ENCODE measurements at places on chromosomes 11 and 22.

GRCh38 chr22:46856661-46857060 is 94.2 kb downstream of the TBC1D22A start:
- DNase-seq: no peak

DNA sequence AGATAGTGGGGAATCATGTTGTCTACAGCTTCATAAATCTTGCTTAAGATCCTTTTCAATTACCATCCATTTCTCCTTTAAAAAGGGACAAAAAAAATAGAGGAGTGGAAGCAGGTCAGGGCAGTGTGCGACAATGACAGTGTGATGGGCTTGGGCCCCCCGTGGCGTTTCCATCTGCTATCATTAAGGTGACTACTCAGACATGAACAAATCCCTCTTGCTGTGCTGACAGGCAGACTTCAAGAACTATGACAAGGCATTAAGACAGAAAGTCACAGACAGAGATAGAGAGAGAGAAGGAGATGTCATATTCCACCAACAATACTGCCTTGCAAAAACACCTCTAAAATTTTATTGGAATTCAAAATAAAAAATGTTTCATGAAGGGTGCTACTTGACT is 263.2 kb downstream of the DCDC1 start:
- no peak for DNase-seq

DNA sequence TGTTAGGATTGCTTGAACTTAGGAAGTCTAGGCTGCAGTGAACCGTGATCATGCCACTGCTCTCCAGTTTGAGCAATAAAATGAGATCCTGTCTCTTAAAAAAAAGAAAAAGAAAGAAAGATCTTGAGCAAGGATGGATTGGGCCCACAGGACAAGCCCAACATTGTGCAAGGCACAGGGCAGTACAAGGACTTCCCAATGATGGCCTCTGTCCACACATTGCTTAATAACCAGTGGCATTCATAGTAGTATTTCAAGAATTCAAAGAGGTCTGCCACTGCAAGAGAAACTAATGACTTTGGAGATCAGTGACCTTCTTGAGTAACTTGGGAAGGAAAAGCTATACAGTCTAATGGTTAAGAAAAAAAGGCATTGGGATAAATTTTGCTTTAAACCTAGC is 44.6 kb downstream of the SEZ6L start:
- no peak for DNase-seq

GRCh38 chr11:17347676-17348075 is 3.9 kb upstream of the NCR3LG1 start:
- no peak for DNase-seq

DNA sequence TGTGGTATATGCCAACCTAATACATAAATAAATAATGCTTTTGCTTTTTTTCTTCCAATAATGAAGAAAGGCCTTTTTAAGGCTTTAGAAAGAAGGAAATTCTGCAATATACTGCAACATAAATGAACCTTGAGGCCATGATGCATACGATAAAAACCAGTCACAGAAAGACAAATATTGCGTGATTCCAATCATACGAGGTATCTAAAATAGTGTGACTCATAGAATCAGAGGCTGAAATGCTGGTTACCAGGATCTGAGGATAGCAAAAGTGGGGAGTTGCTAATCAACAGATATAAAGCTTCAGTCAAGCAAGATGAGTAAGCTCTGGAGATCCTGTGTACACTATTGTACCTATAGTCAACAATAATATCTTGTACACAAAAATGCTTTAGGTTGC is 24.2 kb downstream of the MS4A6A start:
- DNase-seq: no peak

DNA sequence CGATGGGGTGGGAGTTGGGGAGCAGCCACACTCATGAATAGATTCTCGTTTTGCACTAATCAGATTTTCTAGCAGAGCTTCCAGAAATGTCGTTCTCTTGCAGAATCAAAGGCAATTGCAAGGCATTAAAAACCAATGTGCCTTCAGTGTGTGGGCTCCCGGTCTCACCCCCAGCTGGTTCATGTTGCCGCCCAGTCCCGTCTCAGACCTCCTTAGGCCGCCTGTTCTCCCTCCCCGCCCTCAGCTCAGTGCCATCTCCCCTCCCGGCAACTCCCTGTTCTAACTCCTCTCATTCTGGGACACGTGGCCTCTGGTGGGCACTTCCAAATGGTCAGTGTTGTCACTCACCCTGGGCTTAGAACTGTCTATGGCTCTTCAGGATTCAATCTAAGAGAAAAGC is 42.5 kb upstream of the SMIM38 start:
- no peak for DNase-seq

DNA sequence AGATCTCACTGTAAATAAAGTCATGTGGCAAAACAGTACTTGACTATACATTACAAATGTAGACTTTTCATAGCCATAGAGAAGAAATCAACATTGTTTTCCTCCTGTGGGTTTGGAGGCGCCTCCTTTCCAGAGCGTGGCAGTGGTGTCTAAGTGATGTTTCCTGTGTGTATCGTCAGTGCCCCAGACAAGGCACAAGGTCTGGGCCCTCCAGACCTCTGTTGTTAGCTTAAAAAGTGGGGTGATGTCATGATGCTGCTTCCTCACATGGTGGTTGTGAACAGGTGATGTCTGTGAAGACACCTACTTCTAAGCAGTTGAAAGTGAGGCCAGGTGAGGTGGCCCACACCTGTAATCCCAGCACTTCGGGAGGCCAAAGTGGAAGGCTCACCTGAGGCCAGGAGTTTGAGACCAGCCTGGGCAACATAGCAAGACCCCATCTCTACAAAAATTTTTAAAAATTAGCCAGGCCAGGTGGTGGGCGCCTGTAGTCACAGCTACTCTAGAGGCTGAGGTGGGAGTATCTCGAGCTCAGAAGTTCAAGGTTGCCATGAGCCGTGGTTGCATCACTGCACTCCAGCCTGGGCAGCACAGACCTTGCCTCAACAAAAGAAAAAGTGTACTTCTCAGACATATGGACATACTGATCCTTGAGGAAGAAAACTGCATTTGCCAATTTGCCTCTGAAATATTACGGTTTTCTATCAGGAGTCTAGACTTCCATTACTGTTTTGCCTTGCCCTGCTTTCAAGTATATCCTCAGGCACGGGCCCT is 15.7 kb downstream of the NUP50 start:
- DNase-seq: no peak

- no peak for DNase-seq
Measured at GRCh38 chr22:49433717-49434611, 393.7 kb downstream of the BRD1 start.

DNA sequence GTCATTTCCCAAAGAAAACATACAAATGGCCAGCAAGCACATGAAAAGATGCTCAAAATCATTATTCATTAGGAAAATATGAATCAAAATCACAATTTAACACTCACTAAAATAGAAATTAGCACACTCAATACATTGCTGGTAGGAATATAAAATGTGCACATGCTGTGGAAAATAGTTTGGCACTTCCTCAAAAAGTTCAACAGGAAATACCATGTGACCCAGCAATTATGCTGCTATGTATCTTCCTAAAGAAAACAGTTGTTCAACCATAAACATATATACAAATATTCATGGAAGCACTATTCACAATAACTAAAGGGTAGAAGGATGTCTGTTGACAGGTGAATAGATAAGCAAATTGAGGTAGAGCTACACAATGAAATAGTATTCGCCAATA is 187.3 kb upstream of the SOX6 start:
- DNase-seq: no peak

DNA sequence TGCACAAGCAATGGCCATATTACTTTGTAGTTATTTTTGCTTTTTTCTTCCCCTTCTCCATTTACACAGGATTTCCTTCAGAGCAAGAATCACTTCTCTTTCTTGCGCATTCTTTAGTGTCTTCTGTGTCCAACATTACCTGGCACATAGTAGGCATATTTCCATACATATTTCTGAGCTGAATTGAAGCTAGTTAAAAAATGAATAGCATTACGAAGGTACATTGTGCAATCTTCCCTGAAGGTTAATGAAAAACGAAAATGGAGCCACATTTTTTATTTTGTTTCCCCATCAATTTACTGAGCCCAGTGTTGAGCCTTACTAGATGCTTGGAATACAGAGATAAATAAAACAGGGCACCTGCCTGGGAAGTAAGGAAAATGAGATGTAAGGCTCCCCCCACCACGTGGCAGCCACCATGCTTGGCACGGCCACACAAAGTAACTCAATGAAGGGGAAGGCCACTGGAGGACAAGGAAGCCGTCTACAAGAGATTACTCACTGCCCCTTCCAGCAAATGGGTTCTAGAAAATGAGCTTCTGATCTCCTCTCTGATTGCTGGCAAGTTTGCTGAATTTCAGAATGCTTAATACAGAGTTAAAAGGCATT is 381.9 kb downstream of the LARGE1 start:
- DNase-seq: no peak

- DNase-seq: no peak
Measured at GRCh38 chr11:94933223-94934130, 39.9 kb downstream of the CWC15 start.

DNA sequence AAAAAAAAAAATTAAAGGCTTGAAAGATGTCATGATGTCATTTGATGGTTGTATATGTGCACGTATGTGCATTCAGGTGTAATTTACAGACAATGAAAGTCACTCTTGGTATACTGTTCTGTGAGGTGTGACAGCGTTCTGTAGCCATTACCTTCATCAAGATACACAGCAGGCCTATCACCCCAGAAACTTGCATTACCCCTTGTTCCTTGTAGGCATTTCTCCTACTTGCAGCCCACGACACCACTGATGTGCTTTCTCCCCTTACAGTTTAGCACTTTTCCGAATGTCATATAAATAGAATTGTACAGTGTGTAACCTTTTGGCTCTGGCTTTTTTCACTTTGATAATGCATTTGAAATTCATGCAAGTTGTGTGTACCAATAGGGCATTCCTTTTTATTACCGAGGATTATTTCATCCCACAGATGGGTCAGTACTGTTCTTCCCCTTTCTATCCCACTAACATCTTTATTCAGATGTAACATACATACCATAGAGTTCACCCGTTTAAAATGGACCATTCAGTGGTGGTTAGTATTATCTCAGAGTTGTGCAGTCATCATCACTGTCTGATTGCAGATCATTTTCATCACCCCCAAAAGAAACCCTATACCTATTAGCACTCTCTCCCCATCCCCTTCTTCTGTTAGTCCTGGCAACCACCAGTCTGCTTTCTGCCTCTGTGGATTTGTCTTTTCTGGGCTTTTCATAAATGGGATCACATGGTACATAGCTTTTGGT is 30.3 kb downstream of the BCR start:
- no peak for DNase-seq

GRCh38 chr11:78365381-78365792 is 52.2 kb downstream of the GAB2 start:
- no peak for DNase-seq

DNA sequence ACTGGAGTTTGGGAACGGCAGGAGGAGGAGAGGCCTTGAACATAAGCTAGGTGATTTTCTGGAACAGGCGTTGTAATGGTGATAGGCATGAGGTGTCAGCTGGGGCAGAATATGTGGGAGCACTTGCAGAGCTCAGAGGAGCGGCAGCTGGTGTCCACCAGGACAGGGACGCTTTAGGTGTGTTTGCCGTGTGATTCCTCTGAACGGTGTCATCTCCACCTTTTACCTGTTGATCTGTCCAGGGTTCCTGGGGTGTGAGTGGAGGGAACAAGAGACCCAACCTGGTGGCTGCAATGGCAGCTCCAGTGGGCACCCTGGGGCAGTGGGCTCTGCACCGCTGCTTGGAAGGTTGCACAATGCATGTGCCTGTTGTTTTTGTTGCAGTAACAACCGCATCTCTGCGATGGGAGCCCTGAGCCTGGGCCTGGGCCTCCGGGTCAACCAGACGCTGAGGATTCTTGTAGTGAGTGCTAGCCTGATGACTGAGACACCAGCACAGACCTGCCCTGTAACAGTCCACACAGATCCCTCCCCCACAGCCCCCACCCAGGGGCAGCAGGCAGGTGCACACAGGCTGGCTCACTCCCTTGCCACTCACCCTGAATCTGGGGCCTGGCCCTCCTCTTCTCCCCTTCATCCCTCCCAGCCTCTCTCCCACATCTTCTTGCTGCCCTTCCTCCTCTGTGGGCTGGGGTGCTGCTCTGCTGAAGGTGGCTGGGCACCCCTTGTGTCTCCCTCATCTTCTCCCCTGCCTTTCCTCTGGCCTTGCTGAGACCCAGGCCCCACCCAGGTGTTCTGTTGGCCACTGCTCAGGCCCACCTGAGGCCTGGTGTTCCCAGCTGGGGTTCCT is 9.2 kb downstream of the LRRC74B start:
- no peak for DNase-seq

GRCh38 chr11:2273771-2274170 is 3.4 kb upstream of the ASCL2 start:
- DNase-seq: no peak

GRCh38 chr11:67522844-67523555 is at the start of gene CABP2:
Gene CABP2, minus strand, starts transcription at chr11:67523446. Its CDS starts 120 bp downstream, at chr11:67523326.
- DNase-seq: no peak

DNA sequence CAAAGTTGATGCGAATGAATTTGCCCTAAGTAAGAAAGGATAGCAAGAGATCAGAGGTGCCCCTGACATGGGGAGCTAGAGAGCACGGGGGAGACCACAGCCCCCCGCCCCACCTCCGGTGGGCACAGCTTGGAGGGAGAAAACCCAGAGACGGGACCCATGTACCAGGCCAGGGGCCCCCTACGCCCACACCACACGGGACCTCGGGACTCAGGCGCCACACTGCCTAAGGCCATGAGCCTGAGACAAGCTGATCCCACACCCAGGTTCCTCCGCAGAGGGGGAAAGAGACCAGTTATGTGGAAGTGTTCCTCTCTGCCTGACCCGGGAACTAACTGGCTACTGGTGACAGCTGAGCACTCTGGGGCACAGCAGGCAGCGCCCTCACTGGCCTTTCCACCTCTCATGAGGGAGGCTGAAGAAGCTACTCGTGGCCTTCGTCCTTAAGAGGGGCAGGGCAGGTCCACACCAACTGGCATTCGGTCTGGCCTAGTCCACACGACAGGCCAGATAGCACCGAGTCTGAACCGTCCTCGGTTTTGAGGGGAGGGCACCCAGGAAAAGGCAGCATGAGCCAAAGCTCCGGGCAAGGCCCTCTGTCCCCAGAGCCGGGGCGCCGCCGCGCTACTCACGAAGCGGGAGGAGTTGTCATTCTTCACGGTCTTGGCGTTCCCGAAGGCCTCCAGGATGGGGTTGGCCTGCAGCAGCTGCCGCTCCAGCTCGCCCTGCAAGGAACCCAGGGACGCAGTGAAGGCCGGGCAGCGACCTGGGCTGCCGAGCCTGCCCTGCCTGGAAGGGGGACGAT is 65.8 kb downstream of the MYH9 start:
- DNase-seq: no peak

- DNase-seq: no peak
Measured at GRCh38 chr11:86620891-86621521, 51.4 kb downstream of the ME3 start.

GRCh38 chr22:47218671-47219070 is 456.2 kb downstream of the TBC1D22A start:
- DNase-seq: no peak

GRCh38 chr11:108973402-108974162 is 308.7 kb downstream of the DDX10 start:
- no peak for DNase-seq

DNA sequence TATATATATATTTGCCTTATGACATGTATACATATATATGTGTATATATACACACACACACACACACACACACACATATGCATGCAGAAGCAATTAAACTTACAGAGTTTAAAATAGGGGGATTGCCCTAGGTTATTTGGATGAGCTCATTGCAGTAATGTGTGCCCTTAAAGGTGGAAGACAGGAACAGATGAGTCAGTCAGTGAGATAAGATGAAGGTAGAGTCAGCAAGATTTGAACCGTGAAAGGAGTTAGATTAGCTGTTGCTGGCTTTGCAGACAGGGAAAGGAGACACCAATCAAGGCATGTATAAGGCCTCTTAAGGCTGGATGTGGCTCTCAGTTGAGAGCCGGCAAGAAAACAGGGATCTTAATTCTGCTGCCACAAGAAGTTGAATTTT is 902.4 kb upstream of the RAG2 start:
- no peak for DNase-seq

- DNase-seq: no peak
Measured at GRCh38 chr11:74171630-74171968, 510 bp downstream of the PPME1 start.

Measured in NCI-H774 (cell line).